ENCODE measurements at places on chromosomes 7 and 10. TPM values are rescaled to one million over a fixed set of nuclear protein-coding genes. Genes with fewer than 3 reads are reported as not detected.

- H3K4me1 ChIP-seq, result no peaks in the 10 kb centered on the region
- no peaks in the 10 kb centered on the region for H3K36me3 ChIP-seq
- no peak overlapping the region for H3K27ac ChIP-seq
Measured at GRCh38 chr10:24622781-24623301, 100.8 kb downstream of the ARHGAP21 start.

- no peak overlapping the region for H3K4me3 ChIP-seq
- no peaks in the 10 kb centered on the region for H3K4me1 ChIP-seq
- H3K36me3 ChIP-seq, result no peaks in the 10 kb centered on the region
- no peak overlapping the region for H3K27ac ChIP-seq
- no peak for DNase-seq
Measured at GRCh38 chr10:29448125-29448524, 159.3 kb downstream of the LYZL1 start.

GRCh38 chr7:44449584-44449928, 40.9 kb downstream of the NUDCD3 start:
- H3K36me3 ChIP-seq, result no peaks in the 10 kb centered on the region
- DNase-seq, result no peak
- no peak overlapping the region for H3K4me3 ChIP-seq
- H3K27me3 ChIP-seq, result no peaks in the 10 kb centered on the region
- H3K27ac ChIP-seq, result no peak overlapping the region

- H3K4me3 ChIP-seq, result no peak overlapping the region
- DNase-seq, result no peak
- H3K36me3 ChIP-seq, result no peaks in the 10 kb centered on the region
- no peaks in the 10 kb centered on the region for H3K27me3 ChIP-seq
- H3K4me1 ChIP-seq, result no peaks in the 10 kb centered on the region
Measured at GRCh38 chr7:131152766-131153165, 174.9 kb upstream of the MKLN1 start.

DNA sequence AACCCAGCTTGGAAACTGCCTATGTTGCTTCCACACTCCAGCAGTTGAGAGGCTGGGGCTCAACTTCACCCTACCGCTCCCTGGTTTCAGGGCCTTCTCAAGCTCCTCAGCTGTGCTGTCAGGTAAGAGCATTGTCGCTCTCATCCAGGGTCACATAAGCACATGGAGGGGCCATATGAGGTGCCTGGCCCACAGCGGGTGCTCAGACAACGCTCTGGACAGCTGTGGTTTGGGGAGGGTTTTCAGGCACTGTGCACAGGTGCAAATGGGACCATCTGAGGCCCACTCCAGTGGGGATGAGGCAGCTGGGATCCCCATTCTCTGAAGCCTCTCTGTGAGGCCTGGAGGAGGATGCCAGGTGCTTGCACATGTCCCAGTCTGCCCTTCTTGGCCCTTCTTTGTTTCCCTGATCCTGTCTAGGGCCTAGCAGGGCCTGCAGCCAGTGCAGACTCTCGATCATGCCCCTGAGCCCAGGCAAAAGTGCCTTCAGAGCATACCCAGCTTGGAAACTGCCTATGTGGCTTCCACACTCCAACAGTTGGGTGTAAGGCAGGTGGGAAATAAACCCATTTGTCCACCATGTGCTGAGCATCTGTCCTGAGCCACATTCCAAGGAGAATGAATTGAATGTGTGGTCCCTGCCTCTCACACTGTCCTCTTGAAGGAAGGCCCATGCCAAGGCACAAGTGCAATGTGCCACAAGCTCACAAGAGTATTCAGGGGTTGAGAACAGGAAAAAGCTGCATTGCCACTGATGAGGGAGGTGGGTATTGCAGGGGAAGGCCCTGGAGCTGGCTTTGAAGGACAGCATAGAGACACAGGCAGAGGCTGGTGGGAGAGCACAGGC, 40.3 kb downstream of the VSTM4 start:
- no peak for DNase-seq
- H3K36me3 ChIP-seq, result peaks cover 7% of the 10 kb centered on the region
- no peaks in the 10 kb centered on the region for H3K27me3 ChIP-seq
- peaks cover 35% of the 10 kb centered on the region for H3K4me1 ChIP-seq

DNA sequence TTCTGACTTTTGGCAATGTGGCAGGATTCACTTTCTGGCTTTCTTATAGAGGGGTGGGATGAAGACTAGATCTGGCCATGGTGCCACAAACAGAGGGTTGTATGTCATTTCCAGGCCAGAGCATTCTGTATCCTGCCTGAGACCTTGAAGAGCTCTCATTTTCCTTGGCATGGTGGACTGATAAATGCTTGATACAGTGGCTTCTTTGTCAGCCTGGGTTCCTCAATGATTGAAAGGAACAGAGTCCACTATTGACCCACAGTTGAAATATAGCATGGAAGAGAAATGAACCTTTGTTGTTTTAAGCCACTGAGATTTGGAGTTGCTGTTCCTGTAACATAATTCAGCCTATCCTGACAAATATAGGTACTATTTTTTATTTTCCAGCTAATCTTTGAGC, 462.7 kb downstream of the SUGCT start:
- no peaks in the 10 kb centered on the region for H3K4me1 ChIP-seq
- no peak overlapping the region for H3K27ac ChIP-seq
- no peak for DNase-seq
- no peaks in the 10 kb centered on the region for H3K27me3 ChIP-seq
- H3K4me3 ChIP-seq, result no peak overlapping the region

DNA sequence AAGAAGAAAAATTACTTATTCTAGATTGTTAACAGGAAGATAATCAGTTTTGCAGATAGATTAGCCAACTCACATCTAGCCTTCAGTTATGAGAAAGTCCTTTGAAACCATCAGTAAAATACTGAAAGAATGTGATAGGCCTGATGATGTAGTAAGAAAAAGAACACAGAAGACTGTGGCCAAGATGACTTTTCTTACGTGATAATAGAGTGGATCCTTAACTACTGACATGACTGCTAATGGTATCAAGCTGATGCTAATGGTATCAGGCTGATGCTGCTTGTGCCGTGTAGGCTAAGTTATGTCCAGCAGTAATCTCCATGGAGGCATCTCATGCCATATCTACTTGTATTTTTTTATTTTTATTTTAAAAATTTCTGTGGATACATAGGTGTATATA, 114.2 kb downstream of the GLCCI1 start:
- DNase-seq, result no peak
- H3K4me1 ChIP-seq, result no peaks in the 10 kb centered on the region
- H3K27ac ChIP-seq, result no peak overlapping the region
- H3K4me3 ChIP-seq, result no peak overlapping the region
- no peaks in the 10 kb centered on the region for H3K27me3 ChIP-seq
- no peaks in the 10 kb centered on the region for H3K36me3 ChIP-seq

DNA sequence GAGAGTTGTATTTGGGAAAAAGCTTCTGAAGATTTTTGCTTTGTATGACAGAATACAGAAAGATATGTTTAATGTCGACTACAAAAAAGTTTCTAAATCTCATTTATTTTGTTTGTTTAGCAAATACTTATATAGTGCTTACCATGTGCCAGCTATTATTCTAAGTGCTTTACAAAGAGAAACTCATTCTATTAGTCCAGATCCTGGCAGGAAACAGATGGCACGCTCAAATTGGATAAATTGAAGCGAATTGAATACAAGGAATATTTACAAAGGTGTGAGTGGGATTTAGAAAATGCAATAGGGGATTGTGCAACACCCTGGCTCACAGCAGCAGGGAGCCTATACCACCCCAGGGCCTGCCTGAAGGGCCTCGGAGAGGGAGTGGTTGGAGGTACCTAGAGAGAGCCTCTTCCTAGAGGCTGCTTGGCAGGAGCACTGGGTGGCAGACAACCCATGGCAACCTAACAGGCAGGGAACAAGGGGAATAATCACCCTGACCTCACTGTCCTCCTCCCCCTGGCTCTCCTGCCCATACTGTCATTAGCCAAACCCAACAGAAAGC, 27.6 kb upstream of the FAM204A start:
- DNase-seq, result no peak
- no peaks in the 10 kb centered on the region for H3K36me3 ChIP-seq
- H3K4me3 ChIP-seq, result no peak overlapping the region

- no peaks in the 10 kb centered on the region for H3K27me3 ChIP-seq
- no peak overlapping the region for H3K4me3 ChIP-seq
- DNase-seq, result no peak
Measured at GRCh38 chr7:82594665-82595064, 151.1 kb upstream of the CACNA2D1 start.

DNA sequence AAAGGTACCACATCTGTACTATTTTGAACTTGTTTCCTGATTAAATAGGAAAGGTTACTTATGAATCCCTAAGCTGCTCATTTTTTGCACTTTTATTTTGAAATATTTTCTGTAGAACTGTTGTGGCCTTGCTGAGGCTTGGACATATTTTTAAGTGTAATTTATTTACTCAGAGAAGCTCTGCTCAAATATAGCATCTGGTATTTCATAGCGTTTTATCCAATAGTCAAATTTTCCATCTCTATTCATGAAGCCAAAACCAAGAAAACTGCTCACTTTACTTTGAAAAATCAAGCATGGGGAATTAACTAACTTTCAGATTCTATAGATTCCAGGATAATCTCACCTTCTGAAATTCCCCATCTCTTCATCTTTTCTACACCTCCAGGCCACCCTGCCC, 6.6 kb upstream of the FAM3C start:
- no peaks in the 10 kb centered on the region for H3K27me3 ChIP-seq
- H3K4me1 ChIP-seq, result no peaks in the 10 kb centered on the region
- no peak overlapping the region for H3K27ac ChIP-seq
- DNase-seq, result no peak
- no peak overlapping the region for H3K4me3 ChIP-seq

GRCh38 chr7:102284399-102284798, 2.3 kb upstream of the SH2B2 start:
- no peaks in the 10 kb centered on the region for H3K36me3 ChIP-seq
- no peaks in the 10 kb centered on the region for H3K27me3 ChIP-seq
- peaks cover 18% of the 10 kb centered on the region for H3K4me1 ChIP-seq
- no peak overlapping the region for H3K27ac ChIP-seq
- no peak for DNase-seq

- H3K4me3 ChIP-seq, result no peak overlapping the region
- H3K27me3 ChIP-seq, result no peaks in the 10 kb centered on the region
- H3K4me1 ChIP-seq, result no peaks in the 10 kb centered on the region
- no peaks in the 10 kb centered on the region for H3K36me3 ChIP-seq
- DNase-seq, result no peak
Measured at GRCh38 chr7:19322002-19322401, 176.8 kb upstream of the FERD3L start.

DNA sequence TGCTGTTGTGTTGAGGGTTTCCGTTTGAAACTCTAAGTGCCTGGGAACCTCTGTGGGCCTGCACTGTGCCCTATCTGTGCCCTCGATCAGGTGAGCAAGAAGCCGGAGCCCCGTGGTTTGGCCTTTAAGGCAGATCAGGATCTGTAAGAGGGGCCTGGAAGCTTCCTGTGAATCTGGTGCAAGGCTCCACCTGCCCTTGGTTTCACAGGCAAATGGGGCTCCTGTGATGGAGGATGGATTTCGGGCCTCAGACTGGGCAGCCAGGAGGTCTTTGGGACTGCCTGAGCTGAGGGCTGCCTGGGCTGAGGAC, 21.6 kb downstream of the SCART1 start:
- no peaks in the 10 kb centered on the region for H3K36me3 ChIP-seq
- no peak for DNase-seq
- H3K4me1 ChIP-seq, result no peaks in the 10 kb centered on the region
- H3K27me3 ChIP-seq, result no peaks in the 10 kb centered on the region

- peaks cover 7% of the 10 kb centered on the region for H3K4me1 ChIP-seq
- H3K36me3 ChIP-seq, result peaks cover 17% of the 10 kb centered on the region
- H3K4me3 ChIP-seq, result no peak overlapping the region
- DNase-seq, result no peak
Measured at GRCh38 chr7:41997151-41997550, 239.9 kb downstream of the GLI3 start.

GRCh38 chr7:5429857-5430611, 6.4 kb upstream of the TNRC18 start:
- H3K4me1 ChIP-seq, result peaks cover 10% of the 10 kb centered on the region
- peak overlapping the region; percentile 97 for H3K27ac ChIP-seq
- H3K4me3 ChIP-seq, result peak overlapping the region; percentile 80
- no peaks in the 10 kb centered on the region for H3K36me3 ChIP-seq
- DNase-seq, result no peak

GRCh38 chr10:50523357-50523756, 100.4 kb downstream of the SGMS1 start:
- H3K27ac ChIP-seq, result no peak overlapping the region
- no peak overlapping the region for H3K4me3 ChIP-seq
- no peak for DNase-seq
- H3K36me3 ChIP-seq, result no peaks in the 10 kb centered on the region
- H3K4me1 ChIP-seq, result no peaks in the 10 kb centered on the region
- no peaks in the 10 kb centered on the region for H3K27me3 ChIP-seq

- H3K4me3 ChIP-seq, result no peak overlapping the region
- no peak for DNase-seq
- H3K4me1 ChIP-seq, result peaks cover 81% of the 10 kb centered on the region
- H3K27ac ChIP-seq, result peak overlapping the region; percentile 39
- H3K36me3 ChIP-seq, result no peaks in the 10 kb centered on the region
- no peaks in the 10 kb centered on the region for H3K27me3 ChIP-seq
Measured at GRCh38 chr10:93478873-93479272, 3.3 kb downstream of the MYOF start.

- no peaks in the 10 kb centered on the region for H3K4me1 ChIP-seq
- no peak for DNase-seq
- no peak overlapping the region for H3K27ac ChIP-seq
- no peaks in the 10 kb centered on the region for H3K36me3 ChIP-seq
- no peaks in the 10 kb centered on the region for H3K27me3 ChIP-seq
Measured at GRCh38 chr7:15308821-15309220, 253.0 kb downstream of the AGMO start.

- DNase-seq, result no peak
- H3K4me3 ChIP-seq, result no peak overlapping the region
- H3K4me1 ChIP-seq, result no peaks in the 10 kb centered on the region
- no peaks in the 10 kb centered on the region for H3K27me3 ChIP-seq
Measured at GRCh38 chr10:21053953-21054690, 157.0 kb upstream of the NEBL start.

DNA sequence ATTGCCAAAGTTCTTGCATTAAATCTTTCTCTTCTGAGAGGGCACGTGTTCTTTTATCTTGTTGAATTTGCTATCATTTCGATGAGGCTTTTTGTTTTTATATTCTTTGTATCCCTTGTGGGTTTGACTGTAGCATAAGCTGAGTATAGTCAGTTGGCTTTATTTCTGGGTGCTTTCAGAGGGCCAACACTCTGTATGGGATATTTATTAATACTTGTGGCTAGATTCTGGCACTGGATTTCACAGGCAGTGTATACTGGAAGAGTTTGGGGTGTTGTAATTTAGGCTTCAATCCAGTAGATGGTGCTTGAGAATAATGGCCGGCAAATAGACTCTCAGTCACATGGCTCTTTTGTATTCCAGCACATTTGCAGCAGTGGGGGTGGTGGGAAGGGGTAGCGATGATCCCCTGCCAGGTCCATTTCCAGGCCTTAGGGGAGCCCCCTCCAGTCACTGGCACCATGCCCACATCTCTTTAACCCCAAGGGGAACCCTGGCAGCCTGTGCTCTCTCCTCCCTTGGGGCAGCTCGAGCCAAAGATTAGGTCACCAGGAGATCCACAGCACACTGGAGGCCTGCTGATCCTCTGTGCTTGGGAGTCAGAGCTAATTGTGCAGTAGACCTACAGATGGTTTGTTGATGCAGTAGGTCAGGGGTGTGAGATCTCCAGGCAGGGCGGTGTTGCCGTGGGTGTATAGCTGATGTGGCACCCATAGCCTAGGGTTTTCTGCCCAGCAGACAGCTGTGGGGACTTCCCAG, 81.8 kb downstream of the PTPN20 start:
- H3K4me3 ChIP-seq, result no peak overlapping the region
- H3K4me1 ChIP-seq, result no peaks in the 10 kb centered on the region
- no peaks in the 10 kb centered on the region for H3K27me3 ChIP-seq
- H3K27ac ChIP-seq, result no peak overlapping the region
- no peaks in the 10 kb centered on the region for H3K36me3 ChIP-seq

Gene CPVL
- 3.9 TPM for total RNA-seq

Gene RELN
- 6.5 TPM for total RNA-seq

Gene EEF1AKMT2
- 8.3 TPM for total RNA-seq

Gene SLC26A4
- 0.19 TPM for total RNA-seq

Gene CDC14C
- not detected for total RNA-seq

Gene SPACDR
- total RNA-seq, result not detected

Gene SYT15
- 0.31 TPM for total RNA-seq

Gene BMPER
- 0.11 TPM for total RNA-seq

Measured in esophagus squamous epithelium (tissue), 5 donors.